H7 (cell line): ENCODE measurements at places on chromosomes 3 and 15. TPM values are rescaled to one million over a fixed set of nuclear protein-coding genes. Genes with fewer than 3 reads are reported as not detected.

GRCh38 chr15:81073801-81074200, 60.3 kb upstream of the CFAP161 start:
- no peak for DNase-seq

DNA sequence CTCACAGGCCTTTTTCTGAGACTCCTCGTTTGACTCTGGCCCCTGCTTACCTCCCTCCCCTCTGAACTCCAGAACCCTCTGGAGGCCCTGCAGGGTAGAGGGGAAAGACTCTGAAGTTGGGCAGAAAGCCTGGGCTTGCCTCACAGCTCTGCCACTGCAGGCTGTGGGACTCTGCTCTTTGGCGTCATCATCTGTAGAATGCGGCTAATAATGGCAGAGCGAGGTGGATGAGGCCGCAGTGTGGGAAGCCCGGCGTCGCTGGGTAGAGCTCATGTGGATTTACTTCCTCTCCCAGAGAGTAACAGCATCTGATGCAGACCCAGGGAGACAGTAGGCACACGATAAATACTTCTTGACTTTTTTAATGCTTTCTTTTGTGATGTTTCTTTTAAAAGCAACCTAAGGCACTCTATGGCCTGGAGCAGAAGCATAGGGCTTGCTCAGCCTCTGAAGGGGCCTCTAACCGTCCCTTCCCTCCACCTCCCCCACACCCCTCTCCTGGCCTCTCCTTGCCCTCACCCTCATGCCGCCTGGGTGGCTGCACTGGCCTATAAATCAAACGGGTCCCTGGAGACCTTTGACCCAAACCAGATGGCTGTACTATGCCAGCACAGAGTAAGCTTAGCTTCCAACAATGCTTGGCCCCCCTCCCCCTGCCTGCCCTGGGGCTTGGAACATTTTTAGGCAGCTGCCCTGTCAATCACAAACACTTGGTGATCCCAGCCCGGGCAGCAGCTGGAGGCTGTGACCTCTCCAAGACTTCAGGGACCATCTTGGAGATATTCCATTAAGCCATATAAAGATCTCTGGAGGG, 32.9 kb downstream of the SPSB4 start:
- no peak for DNase-seq

Gene THBS1
- total RNA-seq, result 9.9 and 10.1 TPM in 2 replicates

- DNase-seq, result no peak
Observed at GRCh38 chr3:123678108-123678511, 93.3 kb upstream of the HACD2 start.

DNA sequence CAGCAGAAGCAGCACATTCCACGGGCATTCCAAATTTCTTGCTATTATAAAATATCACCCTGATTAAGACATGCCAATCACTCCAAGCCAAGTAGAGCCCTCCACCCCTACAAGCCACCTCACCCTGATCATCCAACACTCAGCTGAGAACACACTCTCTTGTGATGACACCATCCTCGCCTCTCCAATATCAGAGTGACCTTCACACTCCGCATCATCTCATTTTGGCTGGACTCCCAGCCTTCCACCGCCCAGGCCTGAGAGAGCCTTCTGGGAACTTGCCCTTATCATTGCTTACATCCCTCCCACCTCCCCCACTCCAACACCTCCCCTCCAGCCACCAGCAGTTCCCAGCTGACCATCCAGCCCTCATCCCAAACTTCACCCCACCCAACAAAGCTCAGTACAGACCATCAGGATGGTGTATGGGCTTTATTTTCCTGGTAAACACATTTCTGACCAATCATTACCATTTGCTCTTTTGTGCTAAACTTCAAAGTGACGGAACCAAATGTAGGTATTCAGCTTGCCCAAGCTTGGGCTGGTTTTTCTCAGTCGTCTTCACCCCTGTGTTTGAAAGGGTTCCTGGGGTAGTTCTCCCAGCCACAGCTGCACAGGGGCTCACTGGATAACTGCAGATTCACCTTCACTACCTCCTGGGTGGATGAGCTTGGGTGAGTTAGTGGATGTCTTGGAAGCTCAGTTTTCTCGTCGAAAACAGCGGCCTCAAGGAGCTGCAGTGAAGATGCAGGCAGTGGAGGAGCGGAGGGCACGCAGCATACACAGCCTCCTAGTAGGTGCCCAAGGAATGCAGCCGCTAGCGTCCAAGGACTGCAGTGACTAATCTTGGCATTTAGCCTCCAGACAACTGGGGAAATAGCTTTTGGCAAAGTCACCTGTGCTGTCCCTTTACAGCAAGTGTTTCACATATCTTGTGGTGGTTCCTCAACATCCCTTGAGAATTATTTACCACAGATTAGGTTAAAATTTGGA, 115.1 kb downstream of the LIPC start:
- no peak for DNase-seq

Gene SLCO2A1
- total RNA-seq, result 0.33 and 2.4 TPM in 2 replicates

DNA sequence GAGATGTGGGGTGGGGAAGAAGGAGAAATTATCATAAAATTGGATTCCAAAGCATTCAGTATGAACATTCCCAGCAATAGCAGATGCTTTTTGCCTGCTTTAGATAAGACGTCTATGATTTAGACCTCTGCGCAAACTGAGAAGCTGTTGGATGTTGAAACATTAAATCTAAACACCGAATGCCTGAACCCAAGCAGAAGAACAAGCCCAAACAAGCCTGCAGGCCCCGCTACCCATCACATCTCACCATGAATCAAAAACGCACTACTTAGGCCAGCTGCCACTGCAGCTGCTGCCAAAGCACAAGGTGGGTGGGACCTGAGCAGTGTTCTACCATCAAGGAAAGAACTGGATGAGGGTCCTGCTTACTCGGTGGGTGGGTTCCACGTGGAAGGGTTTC, 24.4 kb upstream of the THBS1 start:
- no peak for DNase-seq

GRCh38 chr3:13796701-13797460, 83.0 kb downstream of the WNT7A start:
- no peak for DNase-seq

GRCh38 chr3:29576181-29576580, 295.3 kb downstream of the RBMS3 start:
- DNase-seq, result no peak

GRCh38 chr3:89098173-89098572, 9.2 kb upstream of the EPHA3 start:
- no peak for DNase-seq

DNA sequence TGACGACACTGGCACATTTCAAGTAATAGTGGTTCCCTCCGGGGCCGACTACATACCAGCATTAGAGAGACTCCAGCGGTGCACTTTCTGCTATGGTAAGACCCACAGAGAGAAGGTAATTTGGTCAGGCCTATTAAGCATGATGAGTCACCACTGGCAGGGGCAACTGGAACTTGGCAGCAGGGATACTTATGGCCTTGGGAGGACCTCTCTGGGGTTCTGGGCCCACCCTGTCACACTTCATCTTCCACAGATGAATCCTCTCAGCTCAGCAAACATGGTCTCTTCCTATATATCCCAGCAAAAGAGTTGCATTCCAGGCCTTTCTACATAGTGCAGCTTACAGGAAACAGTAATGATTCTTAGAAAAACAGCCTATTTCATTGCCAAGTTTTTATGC, 88.0 kb downstream of the PIK3R4 start:
- no peak for DNase-seq

Gene LRRIQ4
- 0.15 TPM in 1 of 2 replicates, not detected in the other for total RNA-seq
